ENCODE measurements at places on chromosomes 3 and 15.

DNA sequence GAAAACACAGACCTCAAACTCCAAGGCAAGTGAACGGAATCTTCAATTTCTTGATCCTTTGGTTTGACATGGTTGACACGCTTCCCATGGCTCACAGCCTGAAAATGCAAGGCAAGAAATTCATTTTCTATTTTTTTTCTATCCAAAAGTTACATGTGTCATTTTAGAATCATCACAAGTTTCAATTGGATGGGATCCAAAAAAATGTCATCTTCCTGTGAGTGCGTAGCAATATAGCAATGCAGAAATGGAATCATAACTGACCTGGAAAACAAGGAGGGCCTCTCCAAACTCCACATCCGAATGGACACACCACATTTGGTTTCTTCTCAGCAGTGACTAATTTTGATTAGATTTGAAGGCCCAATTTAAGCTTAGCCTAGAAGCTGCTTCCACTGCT, 175.8 kb upstream of the ATP11B start:
- DNase-seq = no peak

DNA sequence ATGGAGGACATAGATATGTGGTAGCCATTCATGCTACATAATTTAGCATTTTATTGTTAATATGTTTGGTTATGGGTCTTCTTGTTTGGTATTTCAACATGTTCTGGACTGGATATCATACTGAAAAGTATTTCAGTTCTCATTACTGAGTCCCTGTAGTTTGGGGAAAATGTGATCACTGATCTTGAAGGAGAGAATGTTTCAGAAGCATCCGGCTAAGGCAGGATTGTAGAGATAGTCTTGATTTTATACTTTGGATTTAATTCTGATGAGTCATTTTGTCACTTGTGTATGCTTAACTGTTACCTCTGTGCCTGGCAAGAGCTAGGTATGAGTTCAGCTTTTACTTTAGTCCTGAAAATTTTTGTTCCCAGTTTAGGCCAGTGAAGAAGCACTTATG, 7.1 kb downstream of the CHD2 start:
- DNase-seq = no peak

GRCh38 chr15:83887404-83887803, 233.5 kb downstream of the ADAMTSL3 start:
- no peak for DNase-seq

DNA sequence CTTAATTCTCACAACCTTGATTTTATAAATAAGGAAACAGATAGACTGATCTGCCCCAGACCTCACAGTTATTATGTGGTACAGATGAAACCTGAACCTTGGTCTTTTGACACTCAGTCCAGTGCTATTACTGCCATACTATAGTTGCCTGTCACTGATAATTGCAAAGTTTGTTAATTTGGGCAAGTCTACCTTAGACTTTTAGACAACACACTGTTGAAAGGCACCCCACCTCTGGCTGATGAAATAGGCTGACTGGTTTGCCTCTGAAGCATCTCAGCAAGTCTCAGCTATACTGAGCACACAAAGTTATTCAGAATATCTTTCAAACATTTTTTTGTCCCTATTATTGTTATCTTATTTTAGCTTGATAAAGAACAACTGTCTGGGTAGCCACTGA, 53.1 kb upstream of the MAP4 start:
- no peak for DNase-seq

DNA sequence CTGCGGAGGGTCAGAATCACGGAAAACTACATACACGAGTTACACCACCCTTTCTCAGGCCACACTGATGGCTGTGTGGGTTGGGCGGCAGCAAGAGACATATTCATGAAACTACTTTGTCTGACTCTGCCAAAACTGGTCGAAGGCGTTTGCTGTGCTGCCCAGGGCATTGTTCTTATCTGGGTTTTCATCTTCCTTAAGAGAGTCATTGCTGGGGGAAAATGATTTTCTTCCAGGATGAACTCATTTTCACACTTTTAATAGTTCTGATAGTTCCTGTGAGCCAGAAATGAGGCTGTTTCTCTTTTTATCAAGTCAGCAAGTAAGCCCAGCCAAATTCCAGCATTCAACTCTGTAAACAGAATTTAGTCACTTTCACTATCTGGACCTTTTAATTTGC, 47.6 kb downstream of the TRIM71 start:
- no peak for DNase-seq

DNA sequence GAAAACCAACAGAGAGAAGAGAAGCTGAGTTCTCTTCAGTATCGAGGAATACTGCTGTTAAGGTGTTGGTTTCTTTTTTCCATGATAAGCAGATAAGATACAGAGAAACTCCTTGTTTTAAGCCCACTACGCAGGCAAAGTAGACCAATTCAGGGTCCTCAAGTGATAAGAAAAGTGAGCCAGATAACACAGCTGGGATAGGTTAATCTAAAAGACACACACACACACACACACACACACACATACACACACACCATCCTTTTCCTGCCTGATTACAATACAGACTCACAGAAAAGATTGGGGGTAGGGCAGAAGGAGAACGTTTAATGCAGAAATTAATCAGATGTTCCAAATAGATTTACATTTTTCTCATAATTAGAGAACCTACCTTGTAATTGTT, 6.5 kb upstream of the PHLDB2 start:
- no peak for DNase-seq

- DNase-seq = no peak
Observed at GRCh38 chr3:128555098-128555825, 62.3 kb upstream of the GATA2 start.

DNA sequence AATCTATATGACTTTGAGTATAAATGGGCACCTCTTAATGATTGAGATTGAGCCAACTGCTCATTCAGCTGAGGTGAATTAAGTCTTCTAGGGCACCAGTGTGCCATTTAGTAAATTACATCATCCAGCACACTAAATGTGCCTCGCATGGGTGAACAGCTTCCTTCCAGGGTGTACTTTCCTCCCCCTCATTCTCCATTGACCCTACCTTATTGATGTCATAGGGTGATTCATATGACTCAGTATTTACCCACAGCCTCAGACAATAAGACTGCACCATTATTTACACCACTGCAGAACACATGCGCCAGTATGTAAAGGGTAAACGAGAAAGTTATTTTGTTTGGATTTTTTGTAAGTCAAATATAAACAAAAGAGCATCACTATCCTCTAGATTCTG, 185.2 kb upstream of the ARL6 start:
- DNase-seq = no peak

GRCh38 chr3:81799403-81799802, 38.0 kb upstream of the GBE1 start:
- DNase-seq = no peak

- no peak for DNase-seq
Observed at GRCh38 chr15:69973102-69973714, 124.5 kb downstream of the TLE3 start.

DNA sequence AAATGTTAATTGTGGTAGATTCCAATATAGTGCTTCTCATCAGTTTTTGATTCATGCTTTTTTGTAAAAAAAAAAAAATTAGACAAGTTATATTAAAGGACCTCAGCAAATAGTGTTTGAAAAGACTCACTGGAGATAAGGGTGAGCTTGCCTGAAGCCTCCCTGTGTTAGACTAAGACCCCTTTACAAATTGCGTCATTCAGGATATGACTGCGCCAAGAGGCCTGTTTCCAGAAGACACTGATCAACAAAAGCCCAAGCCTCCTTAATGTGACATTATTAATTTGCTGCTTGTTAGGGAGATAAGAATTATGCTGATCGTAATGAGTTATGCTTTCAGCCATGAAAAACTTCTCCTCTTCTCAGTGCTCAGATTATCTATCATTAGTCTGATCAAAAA, 13.0 kb upstream of the DNAJC13 start:
- DNase-seq = no peak

- no peak for DNase-seq
Observed at GRCh38 chr3:144058713-144059112, 87.1 kb downstream of the DIPK2A start.
